Uterus (tissue), 4 donors: ENCODE measurements at places on chromosomes 16 and 17. TPM values are rescaled to one million over a fixed set of nuclear protein-coding genes. Genes with fewer than 3 reads are reported as not detected.

Gene CD79B
- 4.2 TPM for total RNA-seq

DNA sequence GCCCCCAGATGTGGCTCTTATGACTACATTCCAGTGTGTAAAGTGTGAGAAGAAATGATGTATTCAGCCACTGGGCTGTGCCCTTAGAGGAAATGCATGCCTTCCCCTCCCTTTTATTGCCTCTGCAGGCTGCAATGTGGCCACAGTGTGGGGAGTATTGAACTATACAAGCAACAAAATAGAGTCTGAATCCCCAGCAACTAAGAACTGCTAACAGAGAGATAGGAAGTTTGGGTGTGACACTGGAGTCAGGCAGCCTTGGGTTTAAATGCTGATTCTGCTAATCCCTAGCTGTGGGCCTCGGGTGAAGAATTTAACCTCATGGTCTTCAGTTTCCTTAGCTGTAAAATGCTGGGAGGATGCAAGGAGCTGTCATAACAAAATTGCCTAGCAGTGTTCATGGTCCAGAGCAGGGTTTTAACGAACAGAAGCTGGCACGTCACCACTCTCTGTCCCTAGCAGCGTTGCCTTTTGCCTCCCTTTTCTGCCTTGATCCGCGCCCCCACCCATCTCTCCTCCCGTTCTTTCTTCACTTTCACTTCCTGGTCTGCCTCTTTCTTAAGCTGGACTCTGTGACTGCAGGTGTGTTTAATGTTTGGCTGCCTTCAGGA lies 50.3 kb downstream of the KPNA2 start:
- no peak for DNase-seq
- no peak overlapping the region for H3K4me3 ChIP-seq
- H3K27ac ChIP-seq, result no peak overlapping the region
- H3K27me3 ChIP-seq, result no peaks in the 10 kb centered on the region
- H3K4me1 ChIP-seq, result no peaks in the 10 kb centered on the region
- H3K36me3 ChIP-seq, result no peaks in the 10 kb centered on the region

- H3K4me1 ChIP-seq, result peaks cover 17% of the 10 kb centered on the region
- H3K36me3 ChIP-seq, result no peaks in the 10 kb centered on the region
- H3K27ac ChIP-seq, result peak overlapping the region; percentile 85
- peak; percentile 86 for DNase-seq
- no peaks in the 10 kb centered on the region for H3K27me3 ChIP-seq
Observed at GRCh38 chr17:78315355-78316114, 44.3 kb downstream of the SOCS3 start.

GRCh38 chr16:19810817-19811731 lies 73.6 kb downstream of the GPRC5B start:
- no peaks in the 10 kb centered on the region for H3K27me3 ChIP-seq
- H3K4me3 ChIP-seq, result no peak overlapping the region
- no peak for DNase-seq

DNA sequence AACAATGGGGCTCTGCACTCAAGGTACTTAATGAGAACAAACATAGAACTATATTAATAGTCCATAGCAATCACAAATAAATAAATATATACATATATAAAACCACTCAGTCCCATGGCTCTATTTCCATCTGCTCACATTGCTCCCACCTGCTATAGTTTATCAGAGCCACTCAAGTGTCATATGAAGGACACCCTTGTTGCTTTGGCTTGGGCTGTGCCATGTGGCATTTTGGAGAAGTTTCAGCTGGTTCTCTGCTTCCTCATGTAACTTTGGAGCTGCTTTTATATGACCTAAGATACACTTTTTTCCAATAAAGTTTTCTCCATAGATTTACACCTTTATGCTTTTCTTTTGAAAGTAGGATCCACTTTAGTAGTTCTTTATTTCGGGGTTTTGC lies 126.4 kb downstream of the KCNJ2 start:
- no peak for DNase-seq
- H3K36me3 ChIP-seq, result no peaks in the 10 kb centered on the region
- no peaks in the 10 kb centered on the region for H3K4me1 ChIP-seq
- no peak overlapping the region for H3K4me3 ChIP-seq
- H3K27me3 ChIP-seq, result no peaks in the 10 kb centered on the region
- H3K27ac ChIP-seq, result no peak overlapping the region
